Adrenal gland (tissue), 19 donors: ENCODE measurements at places on chromosomes 7 and 10. TPM values are rescaled to one million over a fixed set of nuclear protein-coding genes. Genes with fewer than 3 reads are reported as not detected.

Gene DYNC1I1
- 2.5 TPM for polyA plus RNA-seq

Gene SFRP5
- 8.7 TPM for polyA plus RNA-seq

Gene SAMD8
- polyA plus RNA-seq: 5.7 TPM

Gene ADK
- polyA plus RNA-seq: 13.1 TPM

Gene ZNF239
- 3.3 TPM for polyA plus RNA-seq

Gene RAB19
- polyA plus RNA-seq: not detected

Gene CPA2
- 0.94 TPM for polyA plus RNA-seq

Gene ZNF282
- polyA plus RNA-seq: 3.6 TPM
